ENCODE measurements at places on chromosomes 12 and 14.

DNA sequence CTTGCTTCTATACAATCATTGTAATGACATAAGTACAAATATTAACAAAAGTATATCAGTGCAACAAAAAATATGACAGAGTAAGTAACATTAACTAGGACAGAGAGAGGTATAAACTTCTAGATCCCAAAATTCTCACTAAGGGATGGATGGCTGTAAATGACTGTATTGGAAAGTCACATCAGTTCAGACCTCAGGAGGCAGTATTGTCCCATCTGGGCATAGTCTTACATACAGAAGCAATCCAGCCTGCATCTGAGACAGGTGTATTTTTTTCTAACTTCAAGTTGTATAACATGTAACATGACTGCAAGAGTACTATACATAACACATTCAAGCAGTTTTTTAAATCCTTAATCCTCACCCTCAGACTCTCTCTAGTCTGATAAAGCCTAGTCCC, 99.0 kb downstream of the GARIN6 start:
- peak; percentile 61 for DNase-seq

- peak; percentile 68 for DNase-seq
These were observed 3.4 kb upstream of the ARHGAP5 start for GRCh38 chr14:32073537-32074189.

DNA sequence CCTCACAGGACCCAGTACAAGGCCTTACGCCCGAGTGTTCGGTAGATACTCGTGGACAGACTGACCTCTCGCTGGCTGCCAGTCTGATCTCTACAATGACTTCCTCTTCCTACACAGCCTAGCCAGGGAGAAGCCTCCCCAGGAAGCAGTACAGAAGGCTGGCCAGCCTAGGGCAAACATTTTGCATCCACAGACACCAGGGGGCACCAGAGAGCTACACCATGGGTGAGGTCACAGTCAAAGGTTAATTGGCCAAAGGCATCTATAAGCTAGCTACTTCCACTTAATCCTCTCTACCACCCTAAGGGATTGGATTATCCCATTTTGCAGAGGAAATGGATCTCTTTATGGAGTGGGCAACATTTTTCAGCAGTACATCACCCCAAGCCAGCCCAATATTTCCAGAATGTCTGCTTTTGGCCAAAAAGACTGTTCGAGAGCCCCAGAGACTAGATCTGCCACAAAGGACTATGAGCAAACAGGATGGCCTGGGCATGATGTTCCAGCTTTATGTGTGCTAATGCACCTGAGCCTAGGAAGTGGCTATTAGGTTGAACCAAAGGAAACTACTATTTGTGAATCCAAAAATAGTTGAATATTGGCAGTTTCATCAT, 14.6 kb upstream of the PNMA1 start:
- peak; percentile 82 for DNase-seq

DNA sequence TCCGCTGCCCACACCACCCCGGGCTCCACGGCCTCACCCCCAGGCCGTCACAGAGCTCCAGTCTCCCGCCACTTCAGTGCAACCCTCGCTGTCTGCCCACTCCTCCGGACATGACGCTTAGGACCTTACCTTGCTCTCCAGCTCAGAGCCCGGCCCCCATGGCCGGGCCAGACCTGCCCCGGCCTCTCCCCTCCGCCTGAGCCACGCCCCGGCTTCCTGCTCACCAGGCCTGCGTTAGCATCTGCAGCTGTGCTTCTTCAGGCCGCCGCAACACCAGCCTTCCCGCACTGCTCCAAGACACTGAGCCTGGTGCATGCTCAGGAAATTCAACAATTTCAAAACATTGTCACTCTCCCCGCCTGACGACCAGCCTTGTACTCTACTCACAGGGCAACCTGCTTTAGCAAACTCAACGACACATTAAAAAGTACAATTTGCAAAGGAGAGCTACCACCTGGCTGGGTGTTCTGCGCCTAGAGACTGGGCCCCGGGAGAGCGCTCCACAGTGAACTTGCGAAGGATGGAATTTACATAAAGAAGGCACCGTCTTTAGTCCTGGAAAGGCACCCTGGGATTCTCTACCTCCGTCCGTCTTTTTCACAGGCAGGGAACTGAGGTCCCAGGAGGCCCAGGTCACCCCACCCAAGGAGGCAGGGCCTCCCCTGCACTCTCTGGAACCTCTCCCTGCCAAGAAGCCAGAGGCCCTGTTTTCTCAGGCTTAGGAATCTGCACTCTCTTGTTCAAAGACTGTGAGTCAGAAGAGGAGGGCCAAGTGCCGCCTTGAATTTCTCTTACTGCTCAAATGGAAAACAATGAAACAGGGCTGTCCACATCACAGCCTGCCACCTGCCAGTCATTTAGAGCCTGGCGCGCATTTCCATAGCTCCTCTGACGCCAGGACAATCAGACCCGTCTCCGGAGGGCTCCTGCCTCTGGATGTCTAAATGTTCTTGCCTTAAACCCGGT, 51.3 kb downstream of the STX2 start:
- no peak for DNase-seq

DNA sequence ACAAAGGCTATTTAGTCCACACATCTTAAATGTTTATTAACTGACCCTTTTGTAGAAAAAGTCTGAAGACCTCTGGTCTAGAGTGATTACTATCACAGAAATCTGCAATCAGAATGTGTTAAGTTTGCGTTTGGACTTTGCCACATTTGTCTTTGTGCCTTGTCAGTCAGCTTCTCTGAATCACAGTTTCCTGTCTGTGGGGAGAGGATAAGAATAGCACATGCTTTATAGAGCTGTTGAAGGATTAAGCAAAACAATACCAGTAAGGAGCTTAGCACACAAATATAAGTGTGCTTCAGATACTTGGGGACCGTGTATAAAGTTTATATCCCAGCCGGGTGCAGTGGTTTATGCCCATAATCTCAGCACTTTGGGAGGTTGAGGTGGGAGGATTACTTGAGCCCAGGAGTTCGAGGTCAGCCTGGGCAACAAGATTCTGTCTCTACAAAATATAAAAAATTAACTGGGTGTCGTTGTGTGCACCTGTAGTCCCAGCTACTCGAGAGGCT, 63.0 kb upstream of the BTG1 start:
- no peak for DNase-seq

DNA sequence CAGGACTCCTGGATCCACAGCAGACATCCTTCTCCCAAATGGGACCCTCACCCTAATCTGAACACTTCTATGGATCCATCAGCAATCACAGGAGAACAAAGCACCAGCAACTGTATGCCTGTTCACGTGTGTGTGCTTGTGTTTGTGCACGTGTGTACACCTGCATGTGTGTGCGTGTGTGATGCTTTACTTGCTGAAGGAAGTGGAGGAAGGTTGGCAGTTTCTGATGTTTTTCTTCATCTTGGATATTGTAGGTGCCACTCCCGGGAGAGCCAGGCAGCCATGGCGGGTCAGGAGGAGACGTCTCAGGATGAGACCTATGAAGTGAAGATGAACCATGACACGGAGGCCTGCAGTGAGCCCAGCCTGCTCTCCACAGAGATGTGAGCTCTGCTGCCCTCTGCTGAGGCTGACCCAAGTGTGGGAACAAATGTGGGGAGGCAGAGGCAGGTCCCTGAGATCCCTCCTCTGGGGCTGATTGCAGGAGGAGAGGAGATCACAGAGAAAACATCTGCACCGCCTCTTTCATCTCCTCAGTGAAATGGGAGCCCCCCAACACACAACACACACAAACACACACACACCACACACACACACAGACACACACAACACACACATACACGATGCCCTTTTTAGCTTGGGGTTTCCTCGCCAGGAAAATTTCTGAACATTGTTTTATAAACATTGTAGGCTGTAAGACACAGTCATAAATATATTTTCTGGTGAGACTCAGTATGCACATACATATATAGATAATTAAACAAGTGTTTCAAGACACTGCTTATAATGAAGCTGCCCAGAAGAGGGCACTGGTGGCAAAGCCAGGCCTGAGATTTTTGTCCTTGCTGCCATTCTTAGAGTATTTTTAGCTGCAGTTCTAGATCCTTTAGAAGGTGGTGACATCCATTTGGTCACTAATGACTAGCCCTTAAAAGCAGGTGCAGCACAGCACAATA, 112.2 kb upstream of the FKBP4 start:
- peak; percentile 60 for DNase-seq

GRCh38 chr14:24426150-24426911, 3.1 kb downstream of the CBLN3 start:
- DNase-seq = no peak

GRCh38 chr12:108394196-108394595, 55.1 kb upstream of the CMKLR1 start:
- peak; percentile 98 for DNase-seq
